ENCODE measurements at places on chromosomes 12 and 14.

- DNase-seq, result no peak
Measured at GRCh38 chr12:110737532-110737931, 5.2 kb downstream of the PPP1CC start.

DNA sequence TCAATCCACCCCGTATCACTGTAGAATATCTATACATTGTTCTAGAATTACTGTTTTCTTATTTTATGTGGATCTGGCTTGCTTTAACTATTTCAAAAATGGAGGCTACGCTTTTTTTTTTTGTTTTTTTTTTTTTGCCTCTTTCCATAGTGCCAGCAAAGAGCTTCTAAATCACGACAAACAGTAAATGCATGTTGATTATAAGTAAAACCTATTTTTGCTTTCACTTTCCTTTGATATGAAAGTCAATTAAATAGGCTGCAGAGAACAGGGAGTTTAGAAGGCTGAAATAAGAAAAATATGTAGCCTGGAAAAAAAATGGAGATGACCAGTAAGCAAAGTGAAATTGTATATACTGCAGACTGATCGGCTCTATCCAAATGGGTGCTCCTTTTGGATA is 112.3 kb upstream of the AMIGO2 start:
- DNase-seq, result no peak

GRCh38 chr12:11782914-11783420 is 133.5 kb downstream of the ETV6 start:
- no peak for DNase-seq

- DNase-seq, result no peak
Measured at GRCh38 chr12:82789674-82790073, 103.0 kb downstream of the TMTC2 start.

DNA sequence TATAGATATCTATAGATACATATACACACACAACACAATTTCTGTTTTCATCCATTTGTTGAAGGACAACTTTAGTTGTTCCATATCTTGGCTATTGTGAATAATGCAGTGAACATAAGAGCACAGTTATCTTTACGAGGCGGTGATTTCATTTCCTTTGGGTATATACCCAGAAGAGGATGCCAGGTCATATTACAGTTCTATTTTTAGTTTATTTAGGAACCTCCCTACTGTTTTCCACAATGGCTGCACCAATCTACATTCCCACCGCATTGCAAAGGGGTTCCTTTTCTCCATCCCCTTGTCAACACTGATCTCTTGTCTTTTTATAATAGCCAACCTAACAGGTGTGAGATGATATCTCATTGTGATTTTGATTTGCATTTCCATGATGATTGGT is 143.4 kb upstream of the ARHGAP5 start:
- no peak for DNase-seq

GRCh38 chr12:31491841-31492598 is 98.9 kb downstream of the DENND5B start:
- no peak for DNase-seq

DNA sequence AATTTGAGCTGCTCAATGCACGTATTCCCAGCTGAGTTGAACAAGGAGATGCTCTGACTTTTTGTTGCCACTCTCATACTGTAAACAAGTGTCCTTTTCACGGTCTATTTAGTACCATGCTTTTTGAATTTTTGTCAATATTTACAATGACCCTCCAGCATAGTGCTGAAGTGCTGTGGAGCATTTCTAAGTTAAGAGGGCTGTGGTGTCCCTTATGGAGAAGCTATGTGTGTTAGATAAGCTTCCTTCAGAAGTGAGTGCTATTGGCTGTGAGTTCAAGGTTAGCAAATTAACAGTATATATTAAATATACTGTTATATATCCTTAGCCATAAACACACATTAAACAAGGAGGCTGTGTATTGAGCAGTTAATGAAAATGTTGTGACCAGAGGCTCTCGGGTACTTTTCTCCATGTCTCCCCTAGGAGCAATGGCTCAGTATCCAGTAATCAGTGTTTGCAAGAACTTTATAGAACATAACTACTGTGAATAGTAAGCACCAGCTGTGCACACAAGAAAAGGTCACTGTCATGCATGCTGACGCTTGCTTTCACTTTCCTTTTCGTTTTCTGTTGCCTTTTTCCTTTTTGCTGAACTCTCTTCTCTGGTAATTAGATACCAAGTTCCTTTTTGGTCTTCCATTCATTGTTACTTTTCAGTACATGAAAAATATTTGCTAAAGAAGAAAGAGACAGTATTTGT is 187.2 kb upstream of the NEDD1 start:
- peak; percentile 52 for DNase-seq

GRCh38 chr12:116420227-116420880 is 138.8 kb upstream of the MAP1LC3B2 start:
- no peak for DNase-seq
